Breast epithelium (tissue), 4 donors: ENCODE measurements at places on chromosomes 12 and 14.

DNA sequence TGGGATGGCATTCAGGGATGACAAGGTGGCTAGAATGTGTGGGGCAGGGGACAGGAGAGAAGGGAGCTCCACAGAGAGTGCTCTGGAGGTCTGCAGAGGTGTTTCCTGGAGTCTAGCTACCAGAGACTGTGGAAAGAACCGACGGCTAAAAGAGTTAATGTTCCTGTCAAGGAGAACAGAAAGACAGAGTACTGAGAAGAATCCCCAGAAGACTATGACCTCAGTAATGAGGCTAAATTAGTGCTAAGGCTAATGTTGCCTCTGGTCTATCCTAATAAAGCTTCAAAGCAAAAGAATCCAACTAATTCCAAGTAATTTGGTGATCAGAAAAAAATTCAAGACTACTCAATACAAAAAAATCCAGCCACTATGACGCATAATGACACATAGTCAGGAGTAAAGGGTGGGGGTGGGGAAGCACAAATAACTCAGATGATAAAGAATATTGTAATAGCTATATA is 44.7 kb downstream of the FERMT2 start:
- DNase-seq: no peak

DNA sequence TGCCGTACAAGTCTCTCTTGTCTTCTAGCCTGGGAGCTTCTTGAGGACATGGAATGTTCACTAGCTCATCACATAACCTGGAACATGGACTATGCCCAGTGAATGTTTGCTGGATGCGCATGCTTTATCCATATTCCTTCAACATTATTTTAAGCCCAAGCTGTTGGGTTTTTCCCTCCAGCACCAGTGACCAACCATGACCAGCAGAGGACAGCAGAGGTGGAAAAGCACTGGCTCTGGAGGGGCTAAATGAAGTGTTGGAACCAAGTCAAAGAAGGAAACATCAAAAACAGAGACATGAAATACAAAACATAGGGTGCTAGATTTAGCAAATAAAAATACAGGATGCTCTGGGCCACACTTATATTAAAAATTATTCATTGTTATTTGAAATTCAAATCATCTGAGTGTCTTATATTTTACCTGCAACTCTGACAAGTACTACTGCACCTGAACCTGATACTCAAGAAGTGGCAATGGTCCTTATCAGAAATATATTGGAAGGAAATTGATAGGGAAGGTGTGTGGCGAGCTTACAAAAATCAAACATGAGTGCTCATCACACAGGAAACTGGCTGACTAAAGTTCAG is 23.1 kb upstream of the HELB start:
- DNase-seq: no peak

GRCh38 chr12:69064734-69065443 is 131.9 kb upstream of the CPM start:
- no peak for DNase-seq

DNA sequence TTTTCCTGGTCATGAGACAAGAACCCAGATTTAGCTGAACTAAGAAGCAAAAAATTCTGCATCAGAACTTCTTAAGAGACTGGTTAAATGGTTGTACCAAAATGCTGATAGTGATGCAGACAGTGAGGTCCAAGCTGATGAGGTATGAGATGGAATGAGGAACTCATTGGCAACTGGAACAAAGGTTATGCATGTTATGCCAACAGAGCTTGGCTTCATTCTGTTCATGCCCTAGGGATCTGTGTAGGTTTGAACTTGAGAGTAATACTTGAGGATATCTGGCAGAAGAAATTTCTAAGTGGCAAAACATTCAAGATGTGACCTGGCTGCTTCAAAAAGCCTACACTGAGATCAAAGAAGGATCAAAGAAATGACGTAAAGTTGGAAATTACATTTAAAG is 398.0 kb downstream of the FSCB start:
- no peak for DNase-seq

- DNase-seq: no peak
Observed at GRCh38 chr12:49636574-49636973, 13.2 kb downstream of the PRPF40B start.

DNA sequence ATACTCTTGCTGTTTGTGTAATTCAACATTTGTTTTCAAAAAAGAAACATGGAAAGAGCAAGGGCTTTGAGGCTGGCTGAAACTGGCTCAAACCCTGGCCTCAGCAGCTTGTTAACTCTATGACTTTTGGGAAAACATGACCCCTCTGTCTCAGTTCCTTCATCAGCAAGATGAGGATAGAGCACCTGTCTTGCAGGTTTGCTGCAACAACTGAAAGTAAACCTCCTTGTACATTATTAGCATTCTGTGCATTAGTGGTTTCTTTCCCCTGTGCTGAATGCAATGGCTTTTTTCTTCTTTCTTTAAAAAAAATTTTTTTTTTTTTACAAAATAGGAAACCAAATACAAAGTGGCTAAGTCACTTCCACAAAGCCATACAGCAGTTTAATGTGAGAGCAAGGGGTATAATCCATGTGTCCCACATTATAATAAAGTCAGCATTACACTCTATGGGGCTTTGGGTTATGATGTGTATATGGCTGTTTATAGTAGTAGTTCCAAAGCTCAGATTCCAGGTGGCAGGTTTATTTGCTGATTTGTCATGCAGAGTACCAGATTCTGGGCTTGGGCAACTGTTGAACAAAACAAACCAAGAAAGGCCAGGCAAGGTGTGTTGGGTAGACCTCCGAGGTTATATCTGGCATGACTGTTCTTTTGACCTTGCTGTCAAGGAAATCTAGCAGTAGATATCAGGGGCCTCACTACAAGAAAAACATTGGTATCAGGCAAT is 194.5 kb upstream of the CNOT2 start:
- no peak for DNase-seq

- DNase-seq: no peak
Observed at GRCh38 chr12:75735853-75736252, 224.4 kb upstream of the KRR1 start.

DNA sequence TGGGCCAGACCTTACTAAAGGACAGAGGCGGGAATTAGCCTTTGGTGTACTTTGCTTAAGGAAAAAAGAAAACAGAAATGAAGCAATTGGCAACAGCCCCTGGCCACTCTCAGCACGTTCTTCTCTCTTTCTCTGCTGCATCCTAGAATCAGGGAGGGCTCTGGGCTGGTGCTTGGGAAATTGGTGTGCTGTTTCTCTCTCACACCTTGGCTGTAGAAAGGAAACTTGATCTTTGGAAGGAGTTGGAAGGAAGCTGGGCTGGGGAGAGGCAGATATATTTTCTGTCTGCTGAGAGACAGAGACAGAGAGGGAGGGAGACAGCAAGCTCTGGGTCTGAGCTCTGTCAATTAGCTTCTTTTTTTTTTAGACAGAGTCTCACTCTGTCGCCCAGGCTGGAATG is 27.4 kb downstream of the NOS1 start:
- DNase-seq: no peak

DNA sequence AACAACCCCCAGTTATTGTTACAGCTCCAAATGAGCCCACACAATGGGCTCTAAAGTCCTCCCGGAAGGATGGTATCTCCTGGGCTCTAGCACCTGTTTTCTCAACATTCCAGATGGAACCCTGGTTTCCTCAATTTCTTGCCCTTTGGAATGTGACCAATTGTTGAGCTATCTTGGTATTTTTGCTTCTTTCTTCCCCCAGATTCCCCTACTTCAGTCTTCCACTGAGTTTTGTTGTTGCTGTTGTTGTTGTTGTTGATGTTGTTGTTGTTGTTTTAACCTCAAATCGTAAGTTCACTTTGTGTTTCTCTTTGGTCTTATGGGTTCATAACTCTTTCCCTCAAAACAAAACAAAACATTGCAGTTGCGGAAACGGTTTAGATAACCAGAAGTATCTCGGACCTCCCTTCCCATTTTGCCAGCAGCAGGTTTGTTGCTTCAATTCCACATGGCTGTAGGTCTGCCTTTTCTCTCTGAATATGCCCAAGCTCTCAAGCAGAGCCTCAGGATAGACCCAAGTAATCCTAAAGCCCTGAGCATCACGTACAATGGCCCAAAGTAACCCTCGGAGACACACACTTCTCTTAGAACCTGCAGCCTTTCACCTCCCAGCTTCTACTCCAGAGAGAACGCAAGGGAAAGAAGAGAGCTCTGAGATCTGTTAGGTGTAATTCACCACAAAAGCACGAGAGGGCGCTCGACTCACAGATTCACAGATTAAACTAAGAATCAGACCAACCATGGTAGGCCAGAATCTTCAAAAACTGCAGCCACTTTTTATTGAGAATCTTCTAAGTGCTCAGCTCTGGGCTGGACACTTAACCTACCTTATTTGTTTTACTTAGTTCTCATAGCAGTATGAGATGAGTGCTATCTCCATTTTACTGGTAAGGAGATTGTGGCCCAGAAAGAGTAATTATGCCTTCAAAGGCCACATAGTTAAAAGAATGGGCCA is 1.0 kb upstream of the DDX23 start:
- DNase-seq: peak; percentile 85
